ENCODE measurements at places on chromosomes 13 and 19.

GRCh38 chr13:66663711-66664110, 566.4 kb downstream of the PCDH9 start:
- DNase-seq, result no peak

DNA sequence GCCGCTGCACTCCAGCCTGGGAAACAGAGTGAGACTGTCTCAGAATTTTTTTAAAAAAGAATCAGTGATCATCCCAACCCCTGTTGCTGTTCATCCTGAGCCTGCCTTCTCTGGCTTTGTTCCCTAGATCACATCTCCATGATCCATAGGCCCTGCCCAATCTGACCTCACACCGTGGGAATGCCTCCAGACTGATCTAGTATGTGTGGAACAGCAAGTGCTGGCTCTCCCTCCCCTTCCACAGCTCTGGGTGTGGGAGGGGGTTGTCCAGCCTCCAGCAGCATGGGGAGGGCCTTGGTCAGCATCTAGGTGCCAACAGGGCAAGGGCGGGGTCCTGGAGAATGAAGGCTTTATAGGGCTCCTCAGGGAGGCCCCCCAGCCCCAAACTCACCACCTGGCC, at the start of gene KLK2:
TSS of gene KLK2 (plus strand) at position 384 of the 400 bp plus-strand sequence. CDS start 35 bp downstream, outside the sequence.
- DNase-seq, result no peak

DNA sequence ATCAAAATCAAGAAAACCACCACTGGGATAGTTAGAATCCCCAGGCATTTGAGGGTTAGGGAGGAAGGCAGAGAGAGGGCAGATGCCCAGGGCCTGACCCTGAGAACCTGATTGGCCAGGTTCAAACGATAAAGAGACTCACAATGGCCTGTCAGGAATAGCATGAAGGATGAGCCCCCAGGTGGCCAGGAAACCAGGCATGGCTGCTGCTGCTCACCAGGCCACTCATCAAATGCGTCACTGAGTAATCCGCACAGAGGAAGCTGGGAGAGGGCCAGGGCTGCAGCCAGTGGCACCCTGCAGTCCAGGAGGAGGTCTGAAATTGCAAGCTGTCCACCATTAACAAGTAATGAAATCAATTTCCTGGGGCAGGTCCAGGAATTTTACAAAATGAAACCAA, 111.3 kb downstream of the KATNAL1 start:
- peak; percentile 62 for DNase-seq

DNA sequence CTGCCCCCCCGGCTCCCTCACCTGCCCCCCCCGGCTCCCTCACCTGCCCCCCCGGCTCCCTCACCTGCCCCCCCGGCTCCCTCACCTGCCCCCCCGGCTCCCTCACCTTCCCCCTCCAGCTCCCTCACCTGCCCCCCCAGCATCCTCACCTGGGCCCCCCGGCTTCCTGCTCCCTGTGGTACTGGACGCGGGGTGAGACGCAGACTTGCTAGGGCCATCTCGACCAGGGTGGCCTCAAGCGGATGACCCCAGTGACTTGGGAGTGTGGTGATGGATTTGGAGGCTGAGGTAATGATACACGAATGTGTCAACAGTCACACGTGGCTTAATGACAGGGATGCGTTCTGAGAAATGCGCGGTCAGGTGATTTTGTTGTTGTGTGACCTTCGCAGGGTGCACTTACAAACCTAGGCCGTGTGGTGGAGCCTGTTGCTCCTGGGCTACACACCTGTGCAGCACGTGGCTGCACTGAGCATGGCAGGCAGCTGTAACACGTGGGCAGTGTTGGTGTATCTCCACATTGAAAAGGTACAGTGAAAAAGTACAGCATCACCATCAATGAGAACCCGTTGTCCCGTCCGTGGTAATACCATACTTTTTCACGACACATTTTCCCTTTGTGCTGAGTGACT, 197.8 kb downstream of the TEX29 start:
- DNase-seq, result no peak

GRCh38 chr19:8335343-8336071, 7.6 kb downstream of the KANK3 start:
- DNase-seq, result no peak

DNA sequence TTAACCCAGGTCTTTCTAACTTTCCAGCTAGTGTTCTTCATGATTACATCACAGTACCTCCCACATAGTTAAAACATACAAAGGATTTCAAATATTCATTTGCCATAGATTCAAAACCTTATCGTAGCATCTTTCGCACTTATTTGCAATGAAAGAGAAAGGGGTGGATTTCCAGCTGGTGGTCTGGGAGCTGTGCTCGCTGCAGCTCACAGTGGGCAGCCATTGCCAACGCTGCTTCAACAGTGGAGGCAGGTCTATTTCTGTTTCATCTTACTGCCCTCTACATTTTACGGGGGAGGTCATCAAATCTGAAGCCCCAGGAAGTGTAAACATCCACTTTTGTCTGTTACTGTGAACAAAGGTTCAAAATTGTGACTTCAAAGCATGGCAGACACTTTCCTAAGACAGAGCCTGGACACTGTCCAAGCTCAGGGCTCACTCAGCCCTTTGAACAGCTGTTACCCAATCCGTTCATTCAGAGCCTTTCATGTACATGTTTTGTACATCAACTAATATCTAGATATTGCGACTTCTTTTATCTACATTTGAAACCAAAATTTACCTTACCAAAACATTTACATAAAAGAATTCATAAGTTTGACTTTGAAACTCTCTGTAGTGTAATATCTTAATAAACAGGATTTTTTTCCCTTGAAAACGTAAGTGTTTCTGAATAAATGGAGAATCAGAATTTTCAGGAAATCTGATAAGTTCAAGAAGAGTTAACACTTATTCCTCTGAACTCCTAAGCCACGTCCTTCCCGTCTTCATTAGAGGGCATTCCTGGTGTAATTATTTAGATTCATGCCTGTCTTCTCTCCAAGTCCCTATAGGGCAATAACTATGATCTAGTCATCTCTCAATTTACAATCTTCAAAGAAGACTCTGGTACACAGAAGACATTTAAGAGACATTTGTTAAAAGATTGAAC, 25.1 kb downstream of the STARD13 start:
- DNase-seq, result no peak

DNA sequence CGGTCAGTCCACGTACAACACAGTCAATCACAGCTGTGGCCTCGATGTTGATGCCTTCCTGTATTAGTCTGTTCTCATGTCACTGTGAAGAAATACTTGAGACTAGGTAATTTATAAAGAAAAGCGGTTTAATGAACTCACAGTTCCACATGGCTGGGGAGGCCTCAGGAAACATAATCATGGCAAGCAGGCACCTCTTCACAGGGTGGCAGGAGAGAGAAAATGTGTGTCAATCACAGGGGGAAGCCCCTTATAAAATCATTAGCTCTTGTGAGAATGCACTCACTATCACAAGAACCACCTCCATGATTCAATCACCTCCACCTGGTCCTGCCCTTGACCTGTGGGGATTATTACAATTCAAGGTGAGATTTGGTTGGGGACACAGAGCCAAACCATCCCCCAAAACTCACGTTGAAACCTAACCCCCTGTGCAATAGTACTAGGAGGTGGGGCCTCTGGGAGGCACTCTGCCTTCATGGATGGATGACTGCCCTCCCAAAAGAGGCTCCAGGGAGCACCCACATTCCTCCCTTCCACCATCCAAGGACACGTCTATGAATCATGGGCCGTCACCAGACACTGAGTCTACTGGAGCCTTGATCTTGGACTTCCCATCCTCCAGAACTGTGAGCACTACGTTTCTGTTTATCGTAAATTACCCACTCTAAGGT, 2.3 kb upstream of the PROZ start:
- no peak for DNase-seq

DNA sequence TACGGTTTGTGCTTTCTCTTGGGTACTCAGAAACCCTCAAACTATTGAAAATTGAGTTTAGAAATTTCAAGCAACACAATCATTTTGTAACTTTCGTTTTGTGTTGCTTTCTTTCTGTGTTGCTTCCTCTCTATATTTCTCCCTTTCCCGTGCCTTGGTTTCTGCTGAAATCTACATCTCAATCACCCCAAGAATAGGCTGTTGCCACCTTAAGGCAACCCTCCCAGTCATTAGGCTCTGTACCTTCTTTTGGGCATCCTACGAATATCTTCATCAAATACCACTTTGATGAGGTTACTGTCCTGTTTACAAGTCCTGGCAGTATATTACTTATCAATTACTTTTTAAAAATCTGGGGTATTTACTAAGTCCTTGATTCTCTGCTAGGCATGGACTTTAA, 621.6 kb downstream of the GPC6 start:
- DNase-seq, result no peak

- DNase-seq, result no peak
These were observed 18.4 kb downstream of the BSPH1 start for GRCh38 chr19:47973529-47973928.

- no peak for DNase-seq
These were observed 12.6 kb downstream of the IRS2 start for GRCh38 chr13:109773786-109774185.

Measured in retina (tissue), 1 donor.